ENCODE measurements at places on chromosomes 1 and 21.

- peak; percentile 10 for DNase-seq
These were observed 71.0 kb downstream of the CD46 start for GRCh38 chr1:207822602-207823451.

GRCh38 chr1:228794810-228795209 is 59.5 kb downstream of the RHOU start:
- no peak for DNase-seq

- DNase-seq = no peak
These were observed 24.4 kb upstream of the IER5 start for GRCh38 chr1:181064011-181064623.

DNA sequence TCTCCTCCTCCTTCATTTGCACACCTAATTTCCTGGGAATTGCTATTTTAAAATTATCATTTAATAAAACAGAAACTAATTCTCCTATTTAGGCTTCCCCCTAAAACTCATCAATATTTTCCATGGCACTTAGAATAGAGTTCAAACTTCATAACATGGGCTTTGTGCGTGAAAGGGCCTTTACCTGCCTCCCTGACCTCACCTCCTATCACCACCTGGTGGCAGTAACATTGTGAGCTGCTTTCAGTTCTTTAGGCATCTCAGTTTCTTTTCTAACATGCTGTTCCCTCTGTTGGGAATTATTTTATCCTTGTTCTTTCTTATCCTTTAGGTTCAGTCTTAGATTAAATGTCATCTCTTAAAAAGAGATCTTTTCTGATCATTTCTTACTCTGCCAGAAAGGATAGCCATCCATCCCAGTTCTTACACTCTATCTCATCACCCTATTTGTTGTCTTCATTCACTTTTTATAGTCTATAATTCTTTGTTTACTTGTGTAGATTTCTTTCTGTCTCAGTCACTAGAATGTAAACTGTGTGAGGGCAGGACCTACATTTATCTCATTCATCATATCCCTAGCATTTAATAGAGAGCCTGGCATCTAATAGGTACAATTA is 133.8 kb upstream of the KIAA1614 start:
- DNase-seq = peak; percentile 68

GRCh38 chr1:24319312-24319863 is at the start of gene GRHL3:
Gene GRHL3, plus strand, starts transcription at chr1:24319357. Its CDS starts 195 bp downstream, at chr1:24319552.
- DNase-seq = peak; percentile 75

GRCh38 chr1:11940260-11940921 is 5.9 kb downstream of the PLOD1 start:
- DNase-seq = no peak

DNA sequence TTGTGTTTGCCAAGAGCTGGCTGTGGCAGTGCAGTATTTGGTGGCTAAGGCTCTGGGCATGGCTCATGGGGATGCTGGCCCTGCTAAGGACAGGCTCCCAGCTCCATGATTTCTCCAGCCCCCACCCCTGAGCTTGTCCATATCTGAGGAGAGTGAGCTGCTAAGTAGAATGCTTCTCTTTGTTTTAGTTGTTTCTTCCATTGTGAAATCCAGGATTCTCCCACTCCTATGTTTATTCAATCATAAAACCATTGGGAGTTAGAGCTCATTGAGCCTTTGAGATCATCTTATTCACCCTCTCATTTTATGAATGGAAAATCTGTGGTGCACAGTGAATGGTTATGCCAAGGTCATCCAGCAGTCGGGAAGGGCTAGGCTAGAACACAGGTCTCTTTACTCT is 188.8 kb downstream of the TNR start:
- DNase-seq = no peak

DNA sequence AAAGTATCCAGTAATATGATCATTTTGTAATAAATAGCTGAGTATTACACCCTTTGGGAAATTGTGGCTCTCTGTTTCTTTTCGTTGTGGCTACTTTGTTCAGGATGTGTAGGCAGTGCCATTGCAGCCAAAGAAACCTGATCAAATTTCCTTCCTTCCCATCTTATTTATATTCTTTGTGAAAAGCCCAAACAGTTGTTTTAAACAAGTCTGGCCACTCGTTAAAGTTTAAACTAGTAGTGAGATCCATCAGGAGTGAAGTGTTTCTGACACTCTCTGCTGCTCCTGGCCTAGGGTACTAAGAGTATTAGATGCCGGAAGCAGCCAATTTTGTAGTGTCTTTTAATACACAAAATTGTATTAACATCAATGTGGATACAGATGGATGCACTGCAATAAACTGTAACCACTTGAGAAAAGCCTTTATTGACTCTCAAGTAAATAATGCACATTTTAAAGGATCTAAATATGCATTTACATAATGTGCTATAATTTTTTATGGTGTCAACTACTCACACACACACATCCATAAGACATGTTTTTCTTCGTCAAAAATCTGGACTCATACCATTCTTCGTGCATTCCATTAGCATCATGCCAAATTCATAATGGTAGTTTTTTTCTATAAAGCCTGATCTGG is 317.9 kb downstream of the NFIA start:
- DNase-seq = no peak

DNA sequence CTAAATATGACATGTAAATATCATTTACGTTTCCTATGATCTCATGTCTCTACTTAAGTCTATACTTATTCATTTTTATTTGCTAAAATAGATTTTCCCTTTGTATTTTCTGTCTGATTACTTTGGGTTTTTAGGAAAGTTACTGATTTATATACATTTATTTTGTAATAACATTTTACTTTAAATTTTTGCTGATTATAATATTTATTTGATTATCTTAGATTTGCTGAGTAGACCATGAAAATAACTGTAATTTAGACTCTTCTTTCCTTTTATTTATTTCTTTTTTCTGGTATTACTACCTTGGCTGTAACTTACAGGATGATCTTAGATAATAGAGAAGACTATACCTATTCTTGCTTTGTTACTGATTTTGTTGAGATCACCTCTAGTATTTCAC is 159.9 kb upstream of the POGK start:
- DNase-seq = no peak

GRCh38 chr1:206790502-206791250 is 18.4 kb upstream of the IL10 start:
- no peak for DNase-seq

DNA sequence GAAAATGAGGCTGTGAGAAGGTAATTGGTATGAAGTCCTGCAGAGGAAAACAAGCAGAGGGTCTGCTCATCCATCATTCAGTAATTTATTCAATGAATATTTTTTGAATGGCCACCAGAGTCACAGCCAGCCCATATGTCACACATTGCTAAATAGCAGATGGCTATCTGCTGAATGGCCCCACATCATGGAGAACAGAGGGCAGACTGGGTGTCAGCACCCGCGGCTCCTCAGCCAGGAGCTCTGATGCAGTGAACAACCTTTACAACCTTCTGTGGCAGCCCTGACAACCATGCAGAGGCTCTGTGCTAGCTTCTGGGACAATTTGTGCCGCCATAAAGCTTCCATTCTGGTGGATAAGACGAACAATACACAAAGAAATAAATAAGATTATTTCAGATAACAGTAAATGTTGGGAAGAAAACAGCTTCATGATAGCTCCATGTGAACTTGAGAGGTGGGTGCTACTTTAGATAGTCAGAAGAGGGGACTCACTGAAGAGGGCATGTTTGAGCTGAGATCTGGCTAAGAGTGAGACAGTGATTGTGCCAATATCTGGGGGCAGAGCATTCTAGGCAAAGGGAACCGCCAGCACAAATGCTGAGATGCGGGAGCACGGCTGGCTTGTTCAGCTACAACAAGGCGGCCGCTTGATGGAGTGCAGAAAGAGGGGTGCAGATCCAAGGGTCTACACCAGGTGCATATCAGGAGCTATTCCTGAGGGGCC is 2.8 kb upstream of the C1orf210 start:
- no peak for DNase-seq

- DNase-seq = peak; percentile 71
These were observed 35.8 kb downstream of the EPHX1 start for GRCh38 chr1:225845571-225846259.

DNA sequence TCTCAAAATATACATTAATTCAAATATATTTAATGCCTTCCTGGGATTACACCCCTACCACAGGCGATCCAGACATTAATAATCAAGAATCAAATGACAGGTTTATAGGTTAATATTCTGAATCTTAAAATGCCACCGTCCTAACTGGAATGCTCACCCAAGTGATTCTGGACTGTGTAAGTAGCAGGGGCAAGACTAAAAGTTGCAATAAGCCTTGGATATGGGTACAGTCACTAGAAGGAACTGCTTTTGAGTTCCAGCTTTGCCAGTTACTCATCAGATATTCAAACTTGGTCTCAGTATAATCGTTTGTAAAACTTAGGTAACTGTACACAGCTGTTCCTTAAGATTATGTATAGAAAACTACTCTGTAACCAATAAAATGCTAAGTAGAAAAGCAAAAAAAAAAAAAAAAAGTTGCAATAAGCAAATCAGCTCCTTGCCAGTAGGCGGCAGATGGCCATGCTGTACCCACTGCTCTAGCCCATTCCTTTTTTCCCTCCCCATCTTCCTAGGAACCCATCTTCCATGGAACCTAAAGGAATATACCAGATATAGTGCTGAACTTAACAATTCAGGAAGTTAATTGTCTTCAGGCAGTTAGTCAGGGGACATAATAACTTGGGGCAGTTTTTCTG is 10.5 kb downstream of the RO60 start:
- peak; percentile 17 for DNase-seq

DNA sequence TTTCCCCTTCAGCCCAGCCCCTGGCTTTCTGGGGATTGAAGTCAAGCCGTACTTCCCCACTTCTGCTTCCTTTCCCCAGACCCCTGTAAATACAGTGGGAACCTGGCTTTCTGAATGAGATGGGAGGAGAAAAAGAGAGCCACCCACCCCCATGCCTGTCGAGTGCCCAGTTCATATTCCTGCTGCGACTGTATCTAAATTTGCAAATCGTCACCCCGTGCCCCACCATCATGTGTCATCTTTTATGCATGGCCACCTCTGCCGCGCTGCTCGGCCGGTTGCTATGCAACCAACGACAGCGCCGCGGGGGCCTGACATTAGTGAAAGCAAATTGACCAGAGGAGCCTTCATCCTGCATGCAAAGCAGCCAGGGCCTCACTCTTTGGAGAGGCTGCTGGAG is 143.0 kb downstream of the ELAVL4 start:
- peak; percentile 96 for DNase-seq

DNA sequence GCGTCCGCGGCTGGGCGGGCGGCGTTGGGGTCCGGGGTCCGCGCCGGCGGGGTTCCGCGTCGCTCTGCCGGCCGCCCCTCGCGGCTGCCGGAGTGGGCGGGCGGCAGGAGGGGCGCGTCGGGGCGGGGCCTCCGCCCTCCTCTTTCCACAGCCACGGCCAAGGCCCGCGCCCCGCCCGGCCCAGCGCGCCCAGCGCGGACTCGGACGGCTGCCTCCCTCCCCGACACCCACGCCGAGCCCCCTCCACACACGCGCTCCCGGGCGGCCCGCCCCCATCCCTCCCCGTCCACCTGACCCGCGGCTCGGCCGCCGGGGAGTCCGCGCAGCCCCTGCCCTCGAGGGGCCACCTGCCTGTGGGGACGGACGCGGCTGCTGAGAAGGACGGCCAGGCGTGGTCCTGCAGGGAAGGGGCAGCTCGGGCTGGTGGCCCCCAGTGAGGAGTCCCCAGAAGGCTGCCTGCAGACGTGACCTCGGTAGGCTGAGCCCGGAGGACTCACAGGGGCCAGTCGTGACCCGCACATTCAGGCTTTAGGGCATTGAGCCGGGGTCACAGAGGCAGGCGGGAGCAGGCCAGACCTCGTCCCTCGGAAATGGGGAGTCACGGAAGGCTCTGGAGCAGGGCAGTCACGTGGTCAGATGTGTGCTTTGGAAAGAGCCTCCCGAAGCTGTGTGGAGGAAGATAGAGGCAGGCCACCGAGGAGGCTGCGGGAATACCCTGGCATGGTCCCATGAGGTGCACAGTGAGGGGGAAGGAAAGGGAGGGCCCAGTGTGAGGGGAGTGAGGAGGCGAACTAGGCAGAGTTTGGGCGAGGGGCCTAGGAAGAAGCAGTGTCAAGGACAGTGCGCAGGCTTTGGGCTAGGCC is at the start of gene COL8A2:
TSS of gene COL8A2 (minus strand) at position 94 of the 863 bp plus-strand sequence. CDS start 24,980 bp downstream, outside the sequence.
- DNase-seq = no peak

DNA sequence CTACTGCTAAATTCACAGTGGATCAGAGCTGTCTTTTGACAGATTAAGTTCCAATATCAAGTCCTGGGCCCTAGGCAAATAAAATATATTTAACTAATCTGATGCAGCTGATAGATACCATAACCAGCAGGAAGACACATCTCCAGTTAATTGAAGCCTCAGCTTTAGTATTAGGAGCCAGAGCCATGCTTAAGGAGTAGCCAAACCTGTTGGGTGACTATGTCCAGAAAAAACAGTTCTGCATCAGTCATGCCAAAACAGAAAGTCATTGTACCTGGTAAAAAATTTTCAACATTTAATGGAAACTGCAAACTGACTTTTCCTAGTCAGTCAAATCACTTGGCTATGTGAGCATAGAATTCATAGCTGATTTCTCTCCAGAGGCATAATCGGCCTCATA is 200.5 kb upstream of the RUNX1 start:
- DNase-seq = peak; percentile 77

GRCh38 chr1:110340207-110340468 is 961 bp downstream of the RBM15 start:
- peak; percentile 55 for DNase-seq

DNA sequence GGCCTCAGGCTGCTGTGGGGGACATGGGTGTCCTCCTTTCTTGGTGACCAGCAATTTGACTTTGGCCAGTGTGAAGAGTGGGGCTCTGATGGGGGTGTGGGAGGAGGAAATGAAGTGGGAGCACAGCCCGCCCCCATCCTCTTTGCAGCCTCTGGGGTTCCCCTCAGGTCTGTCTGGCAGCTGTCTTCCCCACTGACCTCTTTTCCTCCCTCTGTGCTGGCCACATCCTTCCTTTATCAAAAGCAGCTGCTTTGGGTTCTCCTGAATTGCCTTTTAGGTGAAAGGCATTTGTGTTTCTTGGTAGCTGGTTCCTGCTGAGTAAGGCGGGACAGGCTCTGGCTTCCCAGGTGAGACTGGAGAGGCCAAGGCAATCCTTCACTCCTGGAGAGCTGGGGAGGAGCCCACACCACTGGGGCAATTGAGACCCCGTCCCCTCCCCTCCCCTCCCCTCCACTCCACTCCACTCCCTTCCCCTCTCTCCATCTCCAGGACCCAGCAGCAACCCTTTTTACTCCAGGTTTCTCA is 24.9 kb downstream of the PCAT6 start:
- no peak for DNase-seq

DNA sequence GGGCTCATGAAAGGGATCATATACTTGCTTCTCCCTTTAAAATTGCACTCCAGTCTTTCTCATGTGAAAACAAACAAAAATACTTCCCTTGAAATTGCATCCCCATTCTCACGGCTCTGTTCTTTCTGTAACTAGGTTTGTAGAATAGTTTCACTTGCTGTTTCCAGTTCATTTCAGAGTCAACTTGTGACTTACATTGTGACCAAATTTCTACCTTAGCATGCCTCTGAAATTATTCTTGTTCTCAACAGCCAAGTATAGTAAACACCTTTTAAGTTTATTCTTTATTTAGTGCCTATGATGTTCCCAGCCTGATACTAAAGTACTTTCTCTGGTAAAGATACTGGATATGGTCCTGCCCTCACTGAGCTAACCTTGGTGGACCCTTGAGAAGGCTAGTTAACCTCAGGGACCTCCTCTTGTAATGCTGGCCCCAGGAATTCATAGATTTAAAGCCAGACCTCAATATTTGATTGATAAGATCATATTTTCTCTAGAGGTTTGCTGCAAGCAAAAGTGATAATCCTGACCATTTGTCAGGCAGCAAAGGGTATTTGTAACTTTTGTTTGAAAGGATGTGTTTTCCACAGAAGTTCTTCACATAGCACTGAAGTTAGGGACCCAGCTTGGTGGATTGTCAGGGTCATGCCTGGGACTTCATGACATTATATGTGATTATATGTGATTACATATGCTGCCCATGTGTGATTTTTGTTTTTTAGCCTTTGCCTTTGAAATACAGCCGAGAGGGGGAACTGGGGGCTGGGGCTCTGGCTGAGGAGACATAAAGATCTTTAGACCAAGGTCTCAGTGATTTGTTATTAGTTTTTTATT is 29.6 kb downstream of the VANGL2 start:
- no peak for DNase-seq
